ENCODE measurements at places on chromosomes 7 and 10. TPM values are rescaled to one million over a fixed set of nuclear protein-coding genes. Genes with fewer than 3 reads are reported as not detected.
A peak's percentile ranks its signal among the peaks of the same experiment; 100 is the strongest.

Gene ELFN1
- polyA plus RNA-seq = 0.05 TPM

Gene FKBP6
- 0.27 TPM for polyA plus RNA-seq

Gene PNLIPRP3
- not detected for polyA plus RNA-seq

DNA sequence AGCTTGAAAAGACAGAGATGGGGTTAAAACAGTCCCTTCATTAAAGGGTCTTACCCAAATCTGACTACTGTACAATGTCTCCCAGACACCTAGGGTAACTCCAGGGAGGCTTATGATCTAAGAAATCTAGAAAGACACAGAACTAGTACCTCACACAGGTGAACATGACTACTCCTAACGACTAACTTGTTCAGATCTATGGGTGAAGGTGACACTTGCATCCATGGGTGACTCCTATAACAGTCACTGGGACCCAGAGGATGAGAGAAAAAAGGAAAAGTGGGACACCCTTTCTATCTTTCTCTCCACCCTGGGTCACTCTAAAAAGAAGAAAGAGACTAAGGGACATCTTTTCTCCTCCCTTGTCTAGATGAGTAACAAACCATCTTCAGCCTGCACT, 19.2 kb downstream of the AKR1C8 start:
- no peak for DNase-seq

GRCh38 chr7:8131694-8132605, 130.0 kb downstream of the ICA1 start:
- no peak for DNase-seq

DNA sequence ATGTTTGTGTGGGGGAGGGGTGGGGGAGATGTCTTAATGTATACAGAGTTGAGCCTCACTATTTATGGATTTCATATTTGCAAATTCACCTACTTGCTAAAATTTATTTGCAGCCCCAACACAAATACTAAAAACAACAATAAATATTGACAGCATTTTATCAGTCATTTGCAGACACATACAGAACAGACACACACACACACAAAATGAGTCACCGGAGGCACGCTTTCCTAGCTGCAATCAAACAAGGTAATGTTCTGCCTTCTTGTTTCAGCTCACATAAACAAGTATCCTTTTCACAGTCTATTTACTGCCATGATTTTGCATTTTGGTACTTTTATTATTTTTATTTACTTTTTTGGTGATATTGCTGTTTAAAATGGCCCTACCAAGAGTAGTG, 88.5 kb downstream of the IPMK start:
- no peak for DNase-seq

DNA sequence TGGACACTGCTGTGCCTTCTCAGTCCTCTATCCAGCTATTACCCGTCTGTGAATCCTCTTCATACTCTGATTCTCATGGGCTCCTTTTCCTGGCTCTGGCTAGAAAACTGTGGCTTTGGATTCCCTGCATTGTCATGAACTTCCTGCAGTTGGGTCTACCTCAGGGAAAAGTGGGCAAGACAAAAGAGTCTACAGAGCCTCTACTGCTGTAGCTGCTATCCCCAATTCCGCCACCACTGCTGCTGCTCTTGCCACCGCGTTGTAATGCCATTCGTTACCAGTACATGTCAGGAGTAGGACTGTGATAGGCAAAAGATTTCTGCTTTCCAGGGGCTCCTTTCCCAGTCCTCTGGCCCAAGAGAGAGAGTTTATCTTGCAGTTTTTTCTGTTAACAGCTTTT, 23.9 kb upstream of the PPP1R17 start:
- DNase-seq = no peak

GRCh38 chr10:75922435-75922834, 491.0 kb downstream of the LRMDA start:
- DNase-seq = no peak

GRCh38 chr10:86946213-86947155, 10.9 kb downstream of the MMRN2 start:
- peak; percentile 48 for DNase-seq

DNA sequence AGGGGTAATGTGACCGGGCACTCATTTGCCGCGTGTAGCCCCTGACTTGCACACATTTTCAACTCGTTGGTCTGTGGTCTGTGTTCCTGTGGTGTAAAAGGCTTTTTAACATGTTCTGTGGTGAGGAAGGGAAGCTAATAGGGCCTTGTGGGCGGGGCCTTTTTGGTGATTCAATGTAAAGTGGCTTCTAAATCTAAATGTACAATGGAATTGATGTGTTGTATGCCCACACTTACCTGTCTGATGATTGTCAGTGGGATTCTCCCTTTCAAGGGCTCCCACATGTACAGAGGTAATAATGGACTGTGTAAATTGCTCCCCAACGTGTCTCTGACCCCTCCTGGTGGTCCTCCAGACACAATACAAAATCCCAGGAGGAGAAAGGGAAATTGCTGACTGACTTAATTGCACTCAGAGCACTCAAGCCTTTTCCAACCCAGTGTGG, 43.1 kb upstream of the GATAD1 start:
- DNase-seq = no peak

GRCh38 chr10:80523773-80524172, 13.9 kb upstream of the SH2D4B start:
- DNase-seq = no peak

GRCh38 chr10:103244666-103245271, 918 bp upstream of the RPEL1 start:
- peak; percentile 81 for DNase-seq

Measured in ovary (tissue), 10 donors.